Ovary (tissue), 10 donors: ENCODE measurements at places on chromosomes 11 and 22.

- no peak for DNase-seq
Observed at GRCh38 chr11:92504004-92504403, 279.4 kb downstream of the FAT3 start.

DNA sequence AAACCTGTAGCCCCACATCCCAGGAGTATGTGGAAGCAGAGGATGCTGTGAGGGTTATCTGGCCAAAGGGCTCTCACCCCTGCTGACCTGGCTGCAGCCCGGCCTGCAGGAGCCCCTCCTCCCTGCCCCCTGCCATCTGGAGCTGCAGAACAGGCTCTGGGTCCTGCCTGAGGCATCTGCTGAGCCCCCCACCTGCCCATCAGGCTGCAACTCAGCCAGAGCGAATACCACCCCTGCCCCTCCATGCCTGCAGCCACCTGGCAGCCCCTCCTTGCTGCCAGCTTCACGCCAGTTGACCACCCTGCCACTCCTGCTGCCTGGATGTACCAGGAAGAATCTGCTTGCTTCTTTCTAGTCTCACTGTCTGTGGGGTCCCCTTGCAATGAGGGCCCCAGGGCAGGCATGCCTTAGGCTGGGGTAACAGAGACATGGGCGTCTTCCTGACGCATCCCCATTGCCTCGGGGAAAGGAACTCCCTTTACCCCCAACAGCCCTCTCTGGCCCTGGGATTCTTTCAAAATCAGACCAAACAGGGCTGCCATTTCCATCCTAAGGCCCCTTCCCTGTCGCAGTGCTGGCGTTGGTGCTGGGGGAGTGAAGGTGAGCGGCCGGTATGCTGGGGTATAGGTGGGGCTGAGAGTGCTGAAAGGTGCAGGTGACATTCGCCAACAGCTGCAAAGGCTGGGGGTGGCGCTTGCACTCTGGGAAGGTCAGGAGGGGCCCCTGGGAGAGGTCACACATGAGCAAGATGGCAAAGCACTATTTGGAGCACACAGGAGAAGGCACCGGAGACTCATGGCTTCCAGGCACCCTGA lies 1334.6 kb downstream of the TBC1D22A start:
- no peak for DNase-seq

DNA sequence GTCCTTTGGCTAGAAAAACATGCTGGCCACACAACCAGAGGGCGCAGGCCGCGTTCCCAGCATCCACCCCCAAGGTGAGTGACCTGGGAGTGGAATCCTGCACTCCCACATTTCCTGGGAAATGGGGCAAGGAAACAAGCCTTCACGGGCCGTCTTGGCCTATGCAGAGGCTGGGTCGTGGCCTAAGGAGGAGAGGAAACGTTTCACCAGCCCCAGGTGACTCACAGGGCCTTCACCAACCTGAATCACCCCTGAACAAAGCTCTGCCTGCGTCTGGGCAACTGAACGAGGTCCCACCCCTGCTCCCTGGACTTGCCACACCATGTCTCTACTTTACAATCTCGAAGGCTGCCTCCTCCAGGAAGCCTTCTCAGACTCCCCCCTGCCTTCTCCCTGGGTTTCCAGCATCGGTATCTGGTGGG lies 13.2 kb downstream of the MYH9 start:
- no peak for DNase-seq

- DNase-seq = no peak
Observed at GRCh38 chr22:21582801-21583740, 15.6 kb downstream of the UBE2L3 start.

- no peak for DNase-seq
Observed at GRCh38 chr11:92865352-92865751, 104.1 kb upstream of the MTNR1B start.

DNA sequence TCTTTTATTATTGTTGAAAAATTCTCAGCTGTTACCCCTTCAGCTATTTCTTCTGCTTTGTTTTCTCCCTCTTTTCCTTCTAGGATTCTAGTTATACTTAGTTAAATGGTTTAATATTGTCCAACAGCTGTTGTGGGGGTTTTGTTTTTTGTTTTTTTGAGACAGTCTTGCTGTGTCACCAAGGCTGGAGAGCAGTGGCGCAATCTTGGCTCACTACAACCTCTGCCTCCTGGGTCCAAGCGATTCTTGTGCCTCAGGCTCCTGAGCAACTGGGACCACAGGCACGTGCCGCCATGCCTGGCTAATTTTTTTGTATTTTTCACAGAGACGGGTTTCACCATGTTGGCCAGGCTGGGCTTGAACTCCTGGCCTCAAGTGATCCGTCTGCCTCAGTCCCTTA lies 12.7 kb downstream of the SDHAF2 start:
- no peak for DNase-seq

GRCh38 chr11:16154715-16155396 lies 201.5 kb downstream of the SOX6 start:
- DNase-seq = no peak

DNA sequence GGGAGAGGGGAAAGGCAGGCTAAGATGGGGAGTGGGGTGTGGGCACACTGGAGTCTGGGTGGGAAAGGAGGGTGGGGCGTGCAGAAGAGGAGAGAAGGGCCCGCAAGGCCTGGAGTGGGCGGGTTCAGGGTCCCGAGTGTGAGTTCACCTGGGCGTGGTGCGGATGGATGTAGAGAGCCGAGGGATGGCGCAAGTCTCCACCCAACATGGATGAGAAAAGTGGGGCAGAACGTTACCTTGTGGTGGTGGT lies 364 bp upstream of the ABCC8 start:
- DNase-seq = no peak

DNA sequence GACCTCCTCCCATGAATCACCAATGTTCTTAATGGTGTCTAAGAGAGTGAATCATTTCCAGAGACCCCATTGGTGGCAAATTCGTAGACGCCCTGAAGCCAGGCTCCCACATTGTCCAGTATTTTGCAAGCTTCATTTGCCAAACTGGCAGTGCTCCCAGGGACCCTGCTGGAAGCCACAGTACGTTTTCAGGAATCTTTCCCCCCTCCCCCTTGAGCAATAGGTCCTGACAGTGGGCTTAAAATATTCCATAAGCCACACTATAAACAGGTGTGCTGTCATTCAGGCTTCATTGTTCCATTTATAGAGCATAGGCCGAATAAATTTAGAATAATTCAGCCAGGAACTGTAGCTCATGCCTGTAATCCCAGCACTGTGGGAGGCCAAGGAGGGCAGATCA lies 125.3 kb downstream of the MORC2 start:
- DNase-seq = no peak

DNA sequence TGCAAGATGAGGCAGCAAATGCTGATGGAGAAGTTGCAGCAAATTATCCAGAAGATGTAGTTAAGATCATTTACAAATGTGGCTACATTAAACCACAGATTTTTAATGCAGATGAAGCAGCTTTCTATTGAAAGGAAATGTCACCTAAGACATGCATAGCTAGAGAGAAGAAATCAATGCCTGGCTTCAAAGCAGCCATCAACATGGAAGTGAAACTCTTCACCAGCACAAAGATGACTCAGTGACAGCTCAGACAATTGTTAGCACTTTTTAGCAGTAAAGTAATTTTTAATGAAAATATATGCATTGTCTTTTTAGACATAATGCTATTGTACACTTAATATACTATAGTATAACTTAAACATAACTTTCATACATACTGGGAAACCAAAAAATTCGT lies 71.4 kb downstream of the FANCF start:
- no peak for DNase-seq

- no peak for DNase-seq
Observed at GRCh38 chr22:22351366-22351765, 106.8 kb downstream of the VPREB1 start.

GRCh38 chr11:128666397-128666796 lies 27.5 kb upstream of the FLI1 start:
- no peak for DNase-seq

GRCh38 chr22:36435516-36436415 lies 45.7 kb downstream of the TXN2 start:
- no peak for DNase-seq

- DNase-seq = no peak
Observed at GRCh38 chr11:1667906-1668305, 29.1 kb upstream of the KRTAP5-6 start.

- no peak for DNase-seq
Observed at GRCh38 chr22:49662681-49663080, 165.0 kb downstream of the BRD1 start.

GRCh38 chr22:37822079-37822833 lies 926 bp upstream of the GALR3 start:
- no peak for DNase-seq

DNA sequence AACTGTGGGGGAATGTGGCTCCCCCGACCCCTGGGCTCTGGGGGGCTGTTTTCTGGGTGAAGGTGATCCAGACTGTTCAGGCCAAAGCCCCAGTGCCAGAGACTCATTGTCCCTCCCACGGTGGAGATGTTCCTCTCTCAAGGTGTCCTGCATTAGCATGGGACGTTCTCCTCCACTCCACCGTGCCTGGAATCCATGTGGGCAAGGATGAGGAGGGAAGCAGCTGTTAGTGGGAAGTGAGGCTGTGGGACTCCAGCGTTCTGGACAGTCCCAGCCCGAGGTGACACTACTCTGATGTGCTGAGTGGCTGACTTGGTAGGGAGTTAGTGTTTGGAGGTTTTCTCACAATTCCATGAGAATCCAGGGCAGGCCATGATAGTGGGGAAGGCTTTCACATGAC lies 31.4 kb upstream of the CLDN5 start:
- DNase-seq = no peak

- DNase-seq = no peak
Observed at GRCh38 chr11:67584881-67585873, 1.6 kb downstream of the GSTP1 start.

DNA sequence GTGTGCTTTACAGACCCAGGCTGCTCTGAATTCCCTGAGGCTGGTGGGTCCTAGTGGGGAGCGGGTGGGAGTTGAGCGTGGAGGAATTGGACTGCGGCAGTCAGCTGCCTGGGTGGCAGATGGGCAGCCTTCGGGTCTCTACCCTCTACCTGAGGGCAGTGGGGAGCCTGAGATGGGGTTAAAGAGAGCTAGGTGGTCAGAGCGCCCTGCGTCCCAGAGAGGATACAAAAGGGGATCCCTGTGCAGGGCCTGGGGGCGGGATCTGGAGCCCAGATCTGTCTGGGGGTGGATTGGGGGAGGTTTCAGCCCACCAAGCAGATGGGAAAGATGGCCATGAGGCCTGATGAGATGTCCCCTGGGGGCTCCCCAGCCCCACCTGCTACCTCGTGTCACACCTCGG lies 18.2 kb downstream of the KCTD17 start:
- no peak for DNase-seq

- DNase-seq = peak; percentile 45
Observed at GRCh38 chr11:47768101-47768612, 1.0 kb upstream of the FNBP4 start.

GRCh38 chr11:57800444-57801182 lies 39.0 kb downstream of the CTNND1 start:
- no peak for DNase-seq

DNA sequence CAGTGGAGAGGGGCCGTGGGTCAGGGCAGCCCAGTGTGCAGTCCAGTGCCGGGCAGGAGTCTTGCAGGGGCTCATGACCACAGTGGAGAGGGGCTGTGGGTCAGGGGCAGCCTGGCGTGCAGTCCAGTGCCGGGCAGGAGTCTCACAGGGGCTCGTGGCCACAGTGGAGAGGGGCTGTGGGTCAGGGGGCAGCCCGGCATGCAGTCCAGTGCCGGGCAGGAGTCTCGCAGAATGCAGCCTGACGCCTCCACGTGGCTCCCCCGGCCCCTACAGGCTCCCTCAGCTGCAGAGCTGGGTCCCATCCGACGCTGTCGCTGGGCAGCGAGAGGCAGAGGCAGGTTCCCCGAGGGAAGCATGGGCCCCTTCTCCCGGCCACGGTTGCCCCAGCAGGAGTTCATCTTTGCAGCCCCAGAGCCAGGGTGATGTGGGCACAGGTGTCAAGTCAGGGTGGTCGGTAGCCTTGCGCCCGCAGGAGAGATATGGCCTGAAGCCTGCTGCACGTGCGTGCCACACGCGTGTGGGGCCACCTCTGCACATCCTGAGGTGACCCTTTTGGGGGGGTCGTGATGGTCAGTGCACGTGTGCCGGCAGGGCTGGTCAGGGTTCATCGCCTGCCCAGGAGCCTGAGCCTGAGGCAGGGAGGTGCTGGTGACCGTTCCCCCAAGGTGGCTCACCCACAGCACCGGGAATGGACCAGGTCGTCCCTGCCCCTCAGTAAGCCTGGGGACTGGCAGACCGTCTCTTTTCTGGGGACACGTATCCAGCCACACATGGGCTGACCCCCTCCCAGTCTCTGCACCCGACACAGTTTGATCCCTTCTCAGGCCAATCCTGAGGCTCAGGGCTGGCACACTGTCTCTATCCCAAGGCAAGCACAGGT lies 2.9 kb downstream of the IFITM5 start:
- DNase-seq = no peak

DNA sequence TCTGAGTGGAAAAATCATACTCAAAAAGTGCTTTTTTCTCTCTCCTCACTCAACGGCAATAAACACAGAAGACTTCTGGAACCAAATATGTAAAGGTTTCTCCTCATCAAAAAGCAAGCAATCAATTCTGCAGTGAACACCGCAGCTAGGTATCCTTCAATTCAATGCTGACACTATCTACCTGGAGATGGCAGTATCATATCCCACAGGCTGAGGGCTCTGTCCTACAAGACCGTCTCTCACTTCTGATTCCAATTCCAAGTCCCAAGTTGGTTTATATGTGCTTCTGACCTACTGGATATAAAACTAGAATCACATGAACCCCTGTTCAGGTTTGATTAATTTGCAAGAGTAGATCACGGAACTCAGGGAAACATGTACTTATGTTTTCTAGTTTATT lies 59.7 kb upstream of the LUZP2 start:
- DNase-seq = no peak

DNA sequence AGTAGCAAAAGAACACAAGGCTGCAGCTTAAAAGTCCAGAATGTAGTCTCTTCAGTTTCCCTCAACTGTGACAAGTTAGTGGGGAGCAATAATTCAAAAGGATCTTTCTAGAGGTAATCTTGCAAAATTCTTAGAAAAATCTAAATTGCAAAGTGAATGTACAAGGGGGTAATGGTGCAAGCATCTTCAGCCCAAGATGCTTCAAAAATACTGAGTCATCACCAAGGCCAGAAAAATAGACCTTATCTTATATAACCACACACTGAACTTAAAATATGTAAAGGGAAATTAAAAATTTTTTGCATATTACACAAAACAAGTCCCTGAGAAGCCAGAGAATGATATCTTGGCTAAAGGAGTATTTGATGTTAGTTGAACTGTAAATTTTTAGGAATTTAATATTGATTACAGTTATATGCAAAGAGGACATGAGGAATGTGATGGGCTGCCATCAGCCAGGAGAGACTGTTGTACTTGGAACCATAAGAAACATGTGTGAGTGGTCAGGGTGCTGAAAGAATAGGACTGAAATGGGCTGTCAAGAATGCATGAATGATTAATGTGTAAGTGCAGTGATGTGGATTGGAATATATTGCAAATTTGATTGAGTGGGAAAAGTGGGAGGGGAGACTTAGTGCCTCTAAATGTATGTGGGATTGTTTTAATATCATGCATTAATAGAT lies 85.7 kb upstream of the LIN7C start:
- DNase-seq = no peak

- DNase-seq = no peak
Observed at GRCh38 chr11:11521306-11522002, 100.4 kb downstream of the GALNT18 start.

GRCh38 chr11:3010521-3011275 lies 18.6 kb upstream of the NAP1L4 start:
- no peak for DNase-seq
